SHP77 treated with DMSO at 0.1 percent for 48 hours (cell line): ENCODE measurements at places on chromosomes 16 and 17.

GRCh38 chr16:24418733-24419132 is 120.6 kb upstream of the RBBP6 start:
- DNase-seq, result no peak

GRCh38 chr17:29726715-29727252 is 104.1 kb upstream of the CORO6 start:
- DNase-seq, result no peak

DNA sequence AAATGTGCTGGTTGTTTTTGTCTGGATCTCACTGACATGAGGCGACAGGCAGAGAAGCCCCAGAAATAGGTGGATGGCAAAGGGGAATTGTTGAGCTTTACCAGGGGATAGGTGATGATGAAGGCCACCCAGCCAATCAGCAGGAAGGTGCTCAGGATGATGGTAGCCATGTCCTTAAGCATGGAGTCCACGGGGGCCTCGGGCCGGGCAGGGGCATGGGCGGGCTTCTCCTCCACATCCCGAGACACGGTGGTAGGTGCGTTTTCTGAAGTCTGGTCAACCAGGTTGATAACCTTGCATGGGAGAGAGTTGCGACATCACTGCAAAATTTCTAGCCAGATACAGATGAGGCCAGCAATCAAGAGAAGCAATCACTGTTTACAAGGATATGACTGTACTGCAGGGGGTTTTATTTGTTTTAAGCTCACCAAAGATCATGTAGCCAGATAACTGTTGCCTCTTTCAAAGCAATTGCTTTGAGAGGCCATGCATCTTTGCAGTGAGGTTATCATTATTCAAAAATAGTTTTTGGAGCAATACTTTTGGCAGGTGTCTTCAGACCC is 37.3 kb upstream of the ICAM2 start:
- no peak for DNase-seq

GRCh38 chr16:62283-62967 is 8.8 kb downstream of the SNRNP25 start:
- no peak for DNase-seq

DNA sequence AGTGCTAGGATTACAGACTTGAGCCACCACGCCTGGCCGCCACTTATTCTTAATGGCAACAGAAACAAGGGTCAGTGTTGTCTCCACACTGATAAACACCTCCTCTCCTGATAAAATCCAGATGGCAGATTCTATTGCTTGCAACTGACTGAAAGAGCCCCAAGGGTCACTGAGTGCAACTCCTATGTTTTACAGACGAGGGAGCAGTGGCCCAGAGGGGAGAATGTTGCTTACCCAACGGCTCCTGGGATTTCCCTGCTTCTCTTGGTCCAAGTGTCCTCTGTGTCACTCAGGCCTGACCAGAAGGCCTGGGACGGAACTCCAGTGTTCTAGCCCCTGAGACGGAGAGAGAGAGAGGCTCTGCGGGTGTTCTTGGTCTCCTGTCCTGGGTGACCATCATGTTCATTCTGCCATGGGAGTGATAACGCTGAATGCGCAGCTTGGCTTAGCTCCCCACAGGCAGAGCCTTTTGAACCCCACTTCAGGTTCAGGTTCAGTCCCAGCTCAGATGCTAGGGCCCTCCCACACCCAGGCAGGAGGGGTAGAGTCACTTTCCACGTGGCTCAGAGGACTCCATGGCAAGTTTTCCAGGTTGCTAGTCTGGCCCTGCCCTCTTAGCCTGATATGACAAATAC is 77.3 kb upstream of the NLRP1 start:
- no peak for DNase-seq

DNA sequence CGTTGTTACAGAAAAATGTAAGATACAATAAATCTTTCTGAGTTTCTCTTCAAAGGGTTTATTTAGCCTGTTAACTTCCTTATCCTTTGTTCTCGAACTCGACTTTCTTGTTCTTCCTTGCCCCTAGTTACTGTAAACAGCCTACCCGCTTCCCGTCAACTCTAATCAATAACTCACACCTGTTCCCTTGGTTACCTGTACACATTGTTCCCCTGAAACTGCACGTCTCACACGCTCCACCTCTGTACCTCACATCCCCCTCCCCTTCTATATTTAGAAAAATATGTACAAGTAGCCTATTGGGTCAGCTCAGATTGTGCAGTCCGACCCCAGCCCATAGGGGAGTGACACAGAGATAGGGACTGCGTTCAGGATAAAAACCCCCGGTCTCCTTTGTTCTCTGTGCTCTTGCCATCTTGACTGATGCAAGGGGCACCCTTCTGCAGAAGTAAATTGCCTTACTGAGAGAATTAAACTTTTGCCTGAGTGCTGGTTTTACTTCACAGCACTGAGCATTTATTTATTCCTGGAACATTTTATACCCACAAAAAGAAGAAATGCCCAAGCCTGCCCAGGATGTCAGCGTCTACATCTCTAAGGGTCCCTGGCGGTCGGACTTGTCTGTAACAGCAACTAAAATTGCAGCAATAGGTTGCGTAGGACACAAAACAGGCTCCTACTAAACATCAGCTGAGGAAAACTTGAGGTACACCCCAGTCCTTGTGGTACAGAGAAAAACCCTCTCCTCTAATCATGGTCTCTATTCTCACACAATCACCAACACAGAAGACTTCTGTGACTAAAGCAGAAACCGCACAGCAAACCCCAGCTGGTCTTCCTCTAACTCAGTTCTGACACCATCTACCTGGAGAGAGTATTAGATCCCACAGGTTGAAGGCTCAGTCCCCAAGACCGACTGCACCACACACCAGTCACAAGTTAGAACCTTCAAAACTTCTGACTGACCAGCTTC is 11.3 kb downstream of the WDR45B start:
- DNase-seq, result no peak

DNA sequence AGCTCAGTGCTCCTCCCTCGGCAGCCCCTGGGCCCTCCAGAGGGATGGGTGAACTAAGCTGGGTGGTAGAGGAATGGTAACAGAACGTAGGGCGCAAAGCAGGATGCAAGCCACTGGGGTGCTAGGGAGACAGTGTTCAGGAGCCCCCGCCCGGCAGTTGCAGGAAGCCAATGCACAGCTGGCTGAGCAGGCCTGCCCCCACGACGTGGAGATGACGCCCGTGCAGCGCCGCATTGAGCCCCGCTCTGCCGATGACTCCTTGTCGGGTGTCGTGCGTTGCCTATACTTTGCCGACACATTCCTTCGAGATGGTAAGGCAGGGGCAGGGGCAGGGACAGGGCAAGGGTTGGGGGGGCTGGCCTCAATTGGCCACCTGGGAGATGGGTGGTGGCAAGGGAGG is 12.9 kb downstream of the LLGL1 start:
- DNase-seq, result no peak

DNA sequence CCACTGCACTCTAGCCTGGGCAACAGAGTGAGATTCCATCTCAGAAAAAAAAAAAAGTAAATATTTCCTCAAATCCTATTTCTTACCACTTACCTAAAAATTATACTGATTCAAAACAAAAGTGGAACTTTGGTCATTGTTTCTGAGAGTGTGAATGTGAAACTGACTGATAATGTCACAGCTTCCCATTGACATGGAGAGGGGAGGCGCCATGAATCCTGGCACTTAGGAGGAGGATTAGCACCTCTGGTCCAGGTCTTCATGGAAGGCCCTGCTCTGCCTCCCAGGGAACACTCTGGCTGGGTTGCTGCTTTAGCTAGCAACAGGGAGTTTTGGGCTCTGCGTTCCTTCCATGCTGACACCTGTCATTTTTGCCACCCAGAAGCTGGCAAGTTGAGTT is 154.3 kb upstream of the SALL1 start:
- DNase-seq, result no peak

DNA sequence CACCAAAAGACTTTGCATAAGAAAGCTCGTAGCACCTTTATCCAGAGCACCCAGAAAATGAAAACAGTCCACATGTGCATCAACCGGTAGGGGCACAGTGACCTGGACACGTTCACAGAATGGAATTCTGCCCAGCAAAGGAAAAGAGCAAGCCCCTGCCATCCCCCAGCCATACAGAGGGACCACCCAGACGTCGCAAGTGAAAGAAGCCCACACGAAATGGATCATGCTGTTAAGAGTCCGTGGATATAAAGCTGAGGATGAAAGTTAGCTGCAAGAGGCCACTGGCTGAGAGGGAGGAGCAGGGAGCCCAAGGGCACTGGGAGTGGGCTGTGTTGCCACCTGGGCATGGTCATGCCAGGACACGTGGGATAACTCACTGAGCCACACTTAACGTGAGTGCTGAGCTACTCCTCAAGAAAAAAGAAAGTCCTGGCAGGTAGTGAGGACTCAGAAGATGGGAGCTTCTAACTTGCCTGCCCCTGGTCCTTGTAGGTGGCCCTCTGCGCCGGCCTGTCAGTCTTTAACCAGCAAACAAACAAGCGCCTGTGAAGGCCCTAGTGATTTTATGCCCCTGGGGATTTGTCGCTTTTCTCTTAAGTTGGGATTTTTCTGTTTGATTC is 190.7 kb downstream of the C16orf95 start:
- DNase-seq, result no peak
